ENCODE measurements at places on chromosomes 5 and 9. TPM values are rescaled to one million over a fixed set of nuclear protein-coding genes. Genes with fewer than 3 reads are reported as not detected.

Gene PCDHA9
- total RNA-seq, result not detected

Gene ZNF879
- total RNA-seq, result 0.48 TPM

Gene FOXD4
- 0.13 TPM for total RNA-seq

Gene GABRA1
- total RNA-seq, result not detected

Gene LEAP2
- total RNA-seq, result 0.65 TPM

Gene NEUROG1
- total RNA-seq, result not detected

Gene CDK9
- total RNA-seq, result 44.9 TPM

Gene TICAM2
- 1.3 TPM for total RNA-seq

Gene SOX30
- total RNA-seq, result not detected

Gene COL27A1
- total RNA-seq, result 7.8 TPM

Gene IL3
- total RNA-seq, result not detected

Gene HEMGN
- total RNA-seq, result not detected

Gene HACD4
- 1.0 TPM for total RNA-seq

Gene IRX1
- not detected for total RNA-seq

Gene AFAP1L1
- 12.3 TPM for total RNA-seq

Gene SLC28A3
- total RNA-seq, result 0.01 TPM

Gene COL5A1
- 46.9 TPM for total RNA-seq

Gene ARRDC3
- 4.9 TPM for total RNA-seq

Gene ALDOB
- total RNA-seq, result not detected

Gene IL13
- total RNA-seq, result not detected

Gene WWC1
- 70.4 TPM for total RNA-seq

Gene GPR21
- not detected for total RNA-seq

Gene FAM81B
- not detected for total RNA-seq

Gene HAND1
- total RNA-seq, result 0.52 TPM

Gene MZB1
- not detected for total RNA-seq
